GM03348 (cell line): ENCODE measurements at places on chromosomes 13 and 19.
A peak's percentile ranks its signal among the peaks of the same experiment; 100 is the strongest.

- DNase-seq, result peak; percentile 62
Measured at GRCh38 chr13:44373601-44374347, at the start of gene SERP2. SERP2 (plus strand) TSS chr13:44373824; CDS start chr13:44374026, 202 bp downstream.

- DNase-seq, result no peak
Measured at GRCh38 chr19:15575406-15575805, 39.6 kb upstream of the CYP4F8 start.

DNA sequence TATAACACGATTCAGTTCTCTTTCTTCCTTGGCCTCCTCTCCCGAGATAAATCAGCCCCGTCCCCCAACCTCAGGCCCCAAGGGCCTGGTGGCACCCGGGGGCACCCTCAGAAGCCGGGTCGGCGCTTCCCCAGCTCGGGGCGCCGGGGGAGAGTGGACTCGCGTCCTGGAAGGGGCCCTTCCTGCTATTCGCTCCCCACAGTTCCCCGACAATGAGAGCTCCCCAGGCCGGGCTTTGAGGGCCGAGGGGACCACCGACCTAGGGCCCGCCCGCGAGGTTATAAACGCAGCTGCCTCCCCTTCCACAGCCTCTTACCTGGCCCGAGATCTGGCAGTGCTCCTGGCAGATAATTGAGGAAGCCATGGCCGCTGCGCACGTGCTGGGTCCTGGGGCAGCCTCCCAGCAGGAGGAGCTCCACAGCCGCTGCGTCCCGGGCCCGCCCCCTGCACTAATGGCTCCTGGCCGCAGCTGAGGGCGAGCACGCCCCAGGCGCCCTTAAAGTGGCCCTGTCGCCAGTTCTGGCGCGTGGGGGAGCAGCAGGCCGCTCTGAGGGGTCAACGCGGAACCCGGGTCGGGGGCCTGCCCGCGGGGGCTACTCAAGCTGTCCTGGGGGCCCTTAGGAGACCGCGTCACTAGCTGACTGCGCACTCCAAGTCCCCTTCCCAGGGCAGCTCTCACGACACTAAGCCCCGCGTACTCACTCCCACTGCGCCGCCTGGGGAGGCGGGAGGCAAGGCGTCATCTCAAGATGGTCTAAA, at the start of gene SOHLH2:
SOHLH2 (minus strand) TSS at position 394 of the 759 bp plus-strand sequence; CDS start at position 364, 30 bp downstream.
- DNase-seq, result no peak

GRCh38 chr19:3407556-3408516, 41.5 kb downstream of the NFIC start:
- DNase-seq, result peak; percentile 65

DNA sequence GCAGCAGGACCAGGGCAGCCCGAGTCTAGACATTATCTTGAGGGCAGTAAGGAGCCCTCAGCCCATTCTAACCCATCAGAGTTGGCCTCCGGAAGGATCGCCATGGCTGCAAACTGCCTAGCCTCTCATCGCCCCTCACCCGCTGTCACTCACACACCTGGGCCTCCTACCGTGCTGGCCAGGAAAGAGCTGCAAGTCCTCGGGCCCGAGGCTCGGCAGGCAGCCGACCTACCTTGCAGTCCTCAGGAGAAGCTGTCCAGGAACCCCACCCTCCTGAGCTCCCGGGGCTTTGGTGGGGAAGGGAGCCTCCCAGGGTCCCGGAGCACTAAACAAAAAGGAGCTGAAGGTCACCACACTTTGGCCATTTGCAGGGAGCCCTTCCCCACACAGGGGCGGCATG, 46.8 kb downstream of the CCNE1 start:
- no peak for DNase-seq

- DNase-seq, result no peak
Measured at GRCh38 chr19:6394831-6395230, 1.9 kb upstream of the GTF2F1 start.

GRCh38 chr13:110246530-110246929, 60.4 kb downstream of the COL4A1 start:
- no peak for DNase-seq

DNA sequence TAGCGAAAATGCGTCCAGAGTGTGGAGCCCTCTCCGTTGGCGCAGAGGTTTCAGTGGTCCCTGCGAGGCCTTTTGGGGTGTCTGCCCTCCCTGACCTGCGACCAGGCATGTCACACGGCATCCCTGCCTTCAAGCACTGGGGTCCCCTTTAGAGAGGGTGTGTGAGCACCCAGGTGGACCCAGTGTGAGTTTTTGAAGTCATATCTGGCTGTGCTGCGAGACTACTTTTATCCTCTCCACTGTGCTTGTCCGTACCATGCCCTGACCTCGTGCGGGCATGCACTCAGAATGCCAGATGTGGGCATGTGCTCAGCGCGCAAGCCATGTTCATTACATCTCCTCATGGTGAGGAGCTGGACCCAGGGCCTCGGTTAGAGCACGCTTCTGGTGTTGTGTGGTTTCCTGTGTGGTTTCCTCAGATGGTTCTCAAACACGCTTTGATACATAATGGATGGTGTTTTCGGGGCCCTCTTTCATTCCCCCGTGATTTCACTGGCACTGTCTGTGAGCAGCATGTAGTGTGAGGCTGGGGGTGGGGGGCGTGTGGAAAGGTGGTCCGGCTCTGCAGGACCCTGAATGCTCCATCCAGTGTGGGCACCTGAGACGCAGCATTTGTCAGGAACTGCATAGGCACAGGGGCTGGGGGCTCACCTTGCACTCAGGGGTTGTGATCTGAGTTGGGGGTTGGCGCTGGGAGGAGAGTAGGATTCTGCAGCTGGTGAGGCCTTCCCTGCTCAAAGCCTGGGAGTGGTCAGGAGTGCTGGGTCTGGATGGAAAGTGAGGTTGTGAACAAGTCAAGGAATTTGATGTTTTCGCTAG, 2.3 kb downstream of the TFDP1 start:
- DNase-seq, result no peak

- DNase-seq, result no peak
Measured at GRCh38 chr13:75757336-75757735, 121.2 kb downstream of the LMO7 start.

GRCh38 chr19:7561325-7561724, 25.8 kb downstream of the PNPLA6 start:
- no peak for DNase-seq

GRCh38 chr13:84962849-84963248, 836.4 kb downstream of the SLITRK6 start:
- no peak for DNase-seq

- DNase-seq, result no peak
Measured at GRCh38 chr19:9799162-9799561, 19.7 kb downstream of the FBXL12 start.

- DNase-seq, result peak; percentile 76
Measured at GRCh38 chr19:46115396-46116106, 8.9 kb downstream of the IGFL3 start.

- no peak for DNase-seq
Measured at GRCh38 chr13:54591540-54591939, 1562.9 kb downstream of the OLFM4 start.

DNA sequence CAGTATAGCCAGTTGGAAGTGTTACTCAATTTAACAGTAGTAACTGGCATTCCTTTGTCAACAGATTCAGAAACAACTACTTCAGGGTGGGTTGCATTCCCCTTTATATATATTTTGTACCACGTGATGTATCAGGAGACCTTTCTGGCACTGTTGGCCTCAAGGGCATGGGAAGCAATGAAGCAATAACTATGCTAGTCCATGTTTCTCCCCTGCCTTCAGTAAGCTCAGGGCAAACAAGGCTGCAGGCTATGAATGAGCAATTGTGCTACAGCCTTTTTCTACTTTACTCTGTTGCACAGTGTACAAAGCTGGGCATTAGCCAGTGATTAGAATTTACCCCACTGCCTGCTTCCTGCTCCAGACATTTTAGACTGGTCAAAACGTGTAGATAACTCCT, 348.8 kb downstream of the GPC5 start:
- no peak for DNase-seq

DNA sequence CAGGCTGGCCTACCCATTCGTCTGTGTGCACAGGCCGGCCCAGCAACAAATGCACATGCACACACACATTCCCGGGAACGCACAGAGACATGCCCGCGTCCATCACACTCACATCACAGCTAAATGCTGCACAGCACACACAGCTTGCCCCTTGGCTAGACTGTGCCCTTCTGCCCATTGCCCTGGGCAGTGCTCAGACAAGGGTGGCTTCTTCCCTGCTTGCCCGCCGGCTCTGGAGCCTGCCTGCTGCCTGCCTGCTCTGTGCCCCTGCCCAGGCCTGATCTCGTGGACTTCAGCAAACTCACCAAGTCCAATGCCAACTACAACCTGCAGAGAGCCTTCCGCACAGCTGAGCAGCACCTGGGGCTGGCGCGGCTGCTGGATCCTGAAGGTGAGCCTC, 30.4 kb downstream of the SPTBN4 start:
- no peak for DNase-seq

DNA sequence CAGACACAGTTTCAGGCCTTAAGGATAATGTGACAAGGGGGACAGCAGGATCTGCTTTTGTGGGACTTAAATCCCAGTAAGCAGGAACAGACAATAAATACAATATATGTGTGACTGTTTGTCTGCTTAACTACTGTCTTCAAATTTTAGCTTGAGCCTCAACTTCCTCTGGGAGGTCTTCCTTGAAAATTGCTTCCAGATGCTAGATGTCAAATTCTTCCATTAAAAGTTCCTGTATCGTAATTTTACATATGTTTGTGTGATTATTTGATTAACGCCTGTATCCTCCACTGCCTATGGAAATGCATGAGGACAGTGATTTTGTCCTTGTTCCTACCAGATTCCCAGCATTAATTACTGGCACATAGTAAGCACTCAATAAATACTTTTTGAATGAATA, 385.5 kb downstream of the NDFIP2 start:
- DNase-seq, result no peak

DNA sequence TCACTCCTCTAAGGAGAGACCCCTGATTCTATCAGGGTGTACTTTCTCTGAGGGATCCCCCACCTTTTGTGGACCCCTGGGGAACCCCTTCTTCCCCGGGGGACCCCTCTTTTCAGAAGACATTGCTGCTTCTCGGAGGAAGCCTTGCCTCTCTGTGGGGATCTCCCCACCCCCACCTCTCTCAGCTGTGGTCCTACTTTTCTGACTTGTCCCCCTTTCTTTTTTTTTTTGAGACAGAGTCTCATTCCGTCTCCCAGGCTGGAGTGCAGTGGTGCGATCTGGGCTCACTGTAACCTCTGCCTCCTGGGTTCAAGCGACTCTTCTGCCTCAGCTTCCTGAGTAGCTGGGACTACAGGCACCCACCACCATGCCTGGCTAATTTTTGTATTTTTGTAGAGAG, 18.4 kb upstream of the GATAD2A start:
- DNase-seq, result no peak

DNA sequence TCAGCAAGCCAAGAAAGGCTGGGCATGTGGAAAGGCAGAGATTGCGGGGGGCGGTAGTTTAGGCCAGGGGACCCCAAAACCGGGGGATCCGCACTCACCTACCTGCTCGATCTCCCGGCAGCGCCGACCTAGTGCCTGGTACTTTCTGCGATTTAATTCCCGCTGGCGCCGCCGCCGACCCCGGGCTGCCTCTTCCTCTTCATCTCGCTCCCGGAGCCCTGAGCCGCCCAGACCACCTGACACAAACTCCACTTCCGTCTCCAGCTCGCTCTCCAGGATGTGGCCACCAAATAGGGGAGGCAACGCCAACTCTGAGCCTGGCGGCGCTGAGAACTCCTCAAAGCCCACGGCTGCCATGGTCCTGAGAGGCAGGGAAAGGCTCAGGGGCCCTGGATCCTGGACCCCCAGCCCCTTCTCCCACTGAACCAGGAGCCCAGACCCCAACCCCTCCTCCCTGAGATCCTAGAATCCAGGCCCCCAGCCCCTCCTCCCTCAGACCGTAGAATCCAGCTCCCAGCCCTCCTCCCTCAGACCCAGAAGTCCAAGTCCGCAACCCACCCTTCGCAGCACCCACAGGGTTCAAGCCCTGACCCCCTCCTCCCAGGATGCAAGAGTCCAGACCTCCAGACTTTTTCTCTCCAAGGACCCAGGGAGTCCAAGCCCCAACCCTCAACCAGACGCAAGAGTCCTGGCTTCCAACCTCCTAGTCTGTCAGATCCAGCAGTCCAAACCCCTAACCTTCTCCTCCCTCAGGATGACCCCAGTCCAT, 933 bp downstream of the TFPT start:
- peak; percentile 42 for DNase-seq

GRCh38 chr13:98782654-98783053, 30.2 kb upstream of the SLC15A1 start:
- DNase-seq, result no peak

GRCh38 chr13:37868691-37869505, 674 bp downstream of the TRPC4 start:
- DNase-seq, result peak; percentile 15

DNA sequence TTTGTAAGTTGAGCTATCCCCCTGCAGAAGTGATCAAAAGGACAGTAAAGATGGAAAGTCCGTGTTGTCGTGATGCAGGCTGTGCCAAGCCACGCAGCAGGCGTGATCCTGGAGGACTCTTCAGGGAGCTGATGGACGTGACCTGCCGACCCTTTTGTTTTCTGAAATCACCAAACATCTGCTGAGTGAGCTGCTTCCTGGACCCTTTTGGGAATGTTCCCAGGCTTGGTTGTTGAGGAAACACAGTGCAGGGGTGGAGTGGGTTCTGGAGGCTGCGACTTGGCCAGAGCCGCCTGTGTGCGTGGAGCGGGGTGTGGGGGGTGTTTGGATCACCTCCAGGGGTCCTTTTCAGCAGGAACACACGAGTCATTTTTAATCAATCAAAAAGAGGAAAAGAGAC, 15.4 kb upstream of the CPAMD8 start:
- no peak for DNase-seq

DNA sequence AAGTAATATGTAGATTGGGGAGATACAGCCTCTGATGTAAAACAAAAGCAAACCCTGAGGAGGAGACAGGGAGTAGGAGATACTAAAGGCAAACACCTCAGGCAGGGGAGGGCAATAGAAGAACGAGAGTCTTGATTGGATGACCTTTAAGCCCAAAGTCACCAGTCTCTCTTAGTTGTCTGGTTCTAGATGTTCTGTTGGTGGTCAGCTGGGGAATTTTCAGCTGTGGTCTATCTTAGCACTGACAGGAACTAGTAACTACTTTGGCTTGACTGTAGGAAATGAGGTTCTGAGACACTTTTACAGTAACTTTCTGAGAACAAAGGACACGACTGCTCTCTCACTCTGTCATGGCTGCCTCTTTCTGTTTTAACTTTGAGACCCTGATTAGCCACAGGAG, 290.7 kb upstream of the MIR17HG start:
- DNase-seq, result no peak

DNA sequence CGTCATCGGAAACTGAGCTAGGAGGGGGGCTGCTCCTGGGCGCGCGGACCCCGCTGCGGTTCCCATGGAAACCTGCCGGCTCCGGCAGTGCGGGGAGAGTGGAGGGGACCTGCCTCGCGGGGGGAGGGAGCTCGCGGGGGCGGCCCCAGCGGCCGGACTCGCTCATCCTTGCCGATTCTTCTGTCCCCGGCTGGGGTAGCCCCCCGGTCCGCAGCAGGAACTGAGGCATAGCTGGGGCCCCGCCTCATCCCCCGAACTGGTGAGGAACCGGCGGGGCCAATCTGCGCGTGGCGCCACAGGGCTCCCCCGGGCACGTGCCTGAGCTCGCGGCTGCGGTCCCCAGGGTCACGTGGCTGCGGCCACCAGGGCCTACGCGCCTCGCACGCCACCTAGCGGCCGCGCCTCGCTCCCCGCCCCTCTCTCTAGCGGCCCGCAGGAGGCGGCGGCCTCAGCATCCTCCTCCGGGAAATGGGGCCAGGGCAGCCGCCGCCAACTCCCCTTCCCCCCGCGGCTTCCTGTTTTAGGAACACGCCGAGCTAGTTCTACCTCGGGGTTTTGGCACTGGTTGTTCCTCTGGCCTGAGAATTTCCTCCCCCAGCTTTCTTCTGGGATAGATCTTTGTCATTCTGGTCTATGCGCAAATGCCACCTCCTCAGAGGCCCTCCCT, 1.7 kb upstream of the ELAVL3 start:
- DNase-seq, result peak; percentile 95

GRCh38 chr13:27921421-27921960, 1.7 kb downstream of the PDX1 start:
- DNase-seq, result no peak
